ENCODE measurements at places on chromosomes 1 and 21.

- no peak for DNase-seq
These were observed 38.0 kb upstream of the ANGPTL7 start for GRCh38 chr1:11151114-11151513.

GRCh38 chr1:40469327-40469726 is 7.8 kb upstream of the ZFP69 start:
- no peak for DNase-seq

GRCh38 chr21:15140321-15141019 is 75.7 kb upstream of the NRIP1 start:
- DNase-seq: no peak

DNA sequence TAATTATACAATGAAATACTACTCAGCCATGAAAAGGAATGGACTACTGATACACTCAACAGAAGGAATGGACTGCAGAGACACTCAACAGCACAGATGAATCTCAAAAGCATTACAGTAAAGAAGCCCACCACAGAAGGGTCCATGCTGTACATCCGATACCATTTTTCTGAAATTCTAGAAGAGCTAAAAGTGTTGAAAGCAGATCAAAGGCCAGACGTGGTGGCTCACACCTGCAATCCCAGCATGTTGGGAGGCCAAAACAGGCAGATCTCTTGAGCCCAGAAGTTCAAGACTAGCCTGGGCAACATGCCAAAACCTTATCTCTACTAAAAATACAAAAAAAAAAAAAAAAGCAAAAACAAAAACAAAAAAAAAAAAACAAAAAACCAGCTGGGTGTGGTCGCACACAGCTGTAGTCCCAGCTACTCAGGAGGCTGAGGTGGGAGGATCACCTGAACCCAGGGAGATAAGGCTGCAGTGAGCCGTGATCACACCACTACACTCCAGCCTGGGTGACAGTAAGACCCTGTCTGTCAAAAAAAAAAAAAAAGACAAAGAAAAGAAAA is 15.5 kb downstream of the PPP1R15B start:
- DNase-seq: no peak

DNA sequence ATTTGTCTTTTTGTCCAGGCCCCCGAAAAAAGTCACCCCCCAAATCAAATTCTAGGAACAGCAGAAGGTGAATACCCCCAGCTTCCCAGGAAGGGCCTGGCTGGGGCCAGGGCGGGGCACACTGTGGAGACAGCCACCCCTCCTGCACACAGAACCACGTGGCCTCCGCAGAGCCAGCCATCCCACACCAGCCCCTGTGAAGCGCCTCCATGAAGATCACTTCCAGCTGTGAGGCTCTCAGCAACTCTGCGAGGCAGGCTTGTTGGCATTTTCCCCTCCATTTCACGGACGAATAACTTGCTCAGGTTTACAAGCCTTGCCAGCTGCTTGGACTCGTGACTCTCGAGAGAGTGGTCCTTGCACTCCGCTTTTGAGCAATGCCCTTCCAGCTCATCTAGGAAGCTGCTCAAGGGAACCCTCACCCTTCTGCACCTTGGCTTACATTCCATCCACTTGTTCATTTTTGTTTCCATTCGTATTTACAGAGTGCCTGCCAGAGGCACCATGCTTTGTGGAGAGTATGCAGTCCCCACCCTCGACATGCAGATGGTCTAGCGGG is 48.2 kb downstream of the SYT6 start:
- peak; percentile 83 for DNase-seq

DNA sequence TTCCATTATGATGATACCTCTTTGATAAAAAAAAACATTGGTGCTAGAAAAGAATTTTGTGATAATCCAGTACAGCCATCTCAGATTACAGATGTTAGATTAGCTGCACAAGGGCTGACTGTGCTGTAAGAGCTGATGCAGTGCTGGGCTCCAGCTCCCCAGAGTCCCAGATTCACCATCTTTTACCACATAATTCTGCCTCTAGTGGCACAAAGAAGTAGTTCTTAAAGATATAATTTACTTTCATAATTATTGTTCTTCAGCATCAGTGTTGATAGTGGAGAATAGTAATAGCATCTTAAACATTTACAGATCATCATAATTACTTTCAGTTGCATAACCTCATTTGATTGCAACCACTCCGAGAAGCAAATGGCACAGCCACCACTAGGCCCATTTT is 262.1 kb downstream of the BRINP2 start:
- DNase-seq: no peak

GRCh38 chr1:211611818-211612217 is 32.9 kb upstream of the SLC30A1 start:
- no peak for DNase-seq

DNA sequence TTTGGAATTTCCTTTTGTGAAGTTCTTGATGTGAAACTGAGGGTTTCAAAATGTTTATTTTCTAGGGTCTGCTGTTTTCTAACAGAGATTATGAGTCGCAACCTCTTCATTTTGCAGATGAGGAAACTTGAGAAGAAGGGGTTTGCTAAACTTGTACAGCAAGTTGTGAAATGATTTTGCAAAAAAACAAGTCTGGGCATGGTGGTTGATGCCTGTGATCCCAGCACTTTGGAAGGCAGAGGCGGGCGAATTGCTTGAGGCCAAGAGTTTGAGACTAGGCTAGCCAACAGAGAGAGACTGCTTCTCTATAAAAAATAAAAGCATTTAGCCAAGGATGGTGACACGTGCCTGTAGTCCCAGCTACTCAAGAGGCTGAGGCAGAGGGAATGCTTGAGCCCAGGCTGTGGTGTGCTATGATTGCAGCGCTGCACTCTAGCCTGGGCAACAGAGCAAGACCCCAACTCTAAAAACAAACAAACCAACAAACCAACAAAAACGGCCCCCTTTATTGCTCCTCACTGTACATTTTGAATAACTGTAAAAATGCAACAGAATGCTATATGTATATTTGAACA is 9.9 kb downstream of the TRIM67 start:
- DNase-seq: no peak

All from NCI-H510A treated with DMSO at 0.1 percent for 48 hours (cell line).